Posterior vena cava (tissue), 2 donors: ENCODE measurements at places on chromosomes 7 and 10.

- no peak for DNase-seq
Measured at GRCh38 chr7:99563650-99564049, 5.2 kb downstream of the ZNF655 start.

- no peak for DNase-seq
Measured at GRCh38 chr10:24518981-24519597, 204.6 kb downstream of the ARHGAP21 start.

DNA sequence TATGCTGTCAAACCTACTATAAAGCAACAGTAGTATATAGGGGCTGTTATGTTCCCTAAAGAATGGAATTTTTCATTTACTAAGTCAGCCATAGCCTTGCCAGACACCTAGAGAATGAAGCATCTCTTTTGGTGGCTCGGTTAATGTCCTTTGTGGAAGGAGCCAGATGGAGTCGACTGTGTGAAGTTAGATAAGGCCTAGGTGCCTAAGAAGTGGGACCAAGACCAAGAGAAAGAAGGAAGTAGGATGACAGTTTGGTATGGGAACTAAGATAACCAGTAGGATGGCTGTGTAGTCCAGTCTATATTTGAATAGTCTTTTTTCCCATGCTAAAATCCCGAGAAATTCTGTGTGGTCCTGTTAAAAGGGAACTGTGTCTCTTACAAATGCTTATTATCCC lies 62.2 kb downstream of the REEP3 start:
- no peak for DNase-seq

DNA sequence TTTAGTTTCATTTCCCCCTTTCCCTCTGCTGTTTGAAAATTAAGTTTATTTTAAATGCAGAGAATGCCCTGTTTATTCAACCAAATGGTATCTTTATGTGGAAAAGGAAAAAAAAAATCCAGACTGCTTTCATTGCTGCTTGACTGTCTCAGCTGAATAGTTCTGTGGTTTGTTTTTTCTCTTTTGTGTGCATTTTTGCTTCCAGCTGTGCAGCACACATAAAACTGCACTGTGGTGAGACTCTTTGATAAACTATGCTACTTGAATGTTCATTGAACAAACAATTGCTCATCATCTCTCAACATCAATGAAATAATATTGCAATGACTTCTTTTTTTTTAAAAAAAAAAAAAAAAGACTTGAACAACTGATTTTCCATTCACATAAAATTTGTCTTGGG lies 78.6 kb upstream of the GLI3 start:
- DNase-seq: no peak

GRCh38 chr7:137947046-137947445 lies 54.8 kb downstream of the CREB3L2 start:
- no peak for DNase-seq

- no peak for DNase-seq
Measured at GRCh38 chr7:7399707-7400106, 136.0 kb downstream of the COL28A1 start.

GRCh38 chr7:123916240-123916724 lies 8.8 kb upstream of the SPAM1 start:
- DNase-seq: no peak

DNA sequence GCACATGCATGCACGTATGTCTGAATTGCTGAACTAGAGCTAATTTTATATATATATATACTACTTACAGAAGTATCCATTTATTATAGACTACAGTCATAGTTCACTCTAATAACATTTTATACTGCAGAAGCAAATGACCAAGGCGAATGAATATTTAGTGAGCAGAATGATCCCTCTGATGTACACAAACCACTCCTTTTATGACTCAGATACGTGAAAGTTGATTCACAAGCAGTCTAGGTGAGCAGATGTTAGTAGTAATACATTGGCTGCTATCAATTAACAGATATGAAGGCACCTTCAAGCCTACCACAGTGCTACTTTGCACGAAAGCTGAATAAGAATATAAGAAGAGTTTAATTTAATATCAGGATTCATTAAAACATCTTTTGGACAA lies 10.4 kb downstream of the GPAM start:
- no peak for DNase-seq

GRCh38 chr7:49403844-49404243 lies 369.6 kb upstream of the VWC2 start:
- no peak for DNase-seq

GRCh38 chr10:75034714-75035258 lies 76.7 kb upstream of the SAMD8 start:
- DNase-seq: no peak

DNA sequence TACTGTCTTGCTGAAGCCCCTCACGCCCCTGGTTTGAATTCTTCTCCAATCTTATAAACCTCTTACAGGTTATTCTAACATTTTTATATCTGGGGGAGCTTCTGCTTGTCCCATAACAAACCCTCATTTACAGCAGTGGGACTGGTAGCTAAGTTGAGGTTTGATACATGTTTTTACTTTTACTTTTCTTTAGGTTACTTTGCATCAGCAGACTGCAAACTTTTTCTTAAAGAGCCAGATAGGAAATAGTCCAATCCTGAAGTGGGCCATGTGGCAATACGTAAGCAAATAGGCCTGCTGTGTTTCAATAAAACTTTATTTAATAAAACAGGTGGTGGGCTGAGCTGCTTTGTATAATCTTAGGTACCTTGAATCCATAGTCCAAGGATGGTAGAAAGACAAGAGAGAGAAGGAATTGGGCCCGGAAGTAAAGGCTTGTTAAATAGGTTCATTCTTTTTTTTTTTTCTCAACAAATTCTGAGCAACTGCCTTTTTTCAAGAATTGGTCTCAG lies 27.3 kb downstream of the RAB18 start:
- DNase-seq: no peak
